Stimulated activated CD4-positive, alpha-beta T cell treated with anti-CD3 and anti-CD28 coated beads, Interleukin-1b, Interleukin-23, amount 100 ng/mL, for 24 hours (primary cell): ENCODE measurements at places on chromosomes 2 and 18.

DNA sequence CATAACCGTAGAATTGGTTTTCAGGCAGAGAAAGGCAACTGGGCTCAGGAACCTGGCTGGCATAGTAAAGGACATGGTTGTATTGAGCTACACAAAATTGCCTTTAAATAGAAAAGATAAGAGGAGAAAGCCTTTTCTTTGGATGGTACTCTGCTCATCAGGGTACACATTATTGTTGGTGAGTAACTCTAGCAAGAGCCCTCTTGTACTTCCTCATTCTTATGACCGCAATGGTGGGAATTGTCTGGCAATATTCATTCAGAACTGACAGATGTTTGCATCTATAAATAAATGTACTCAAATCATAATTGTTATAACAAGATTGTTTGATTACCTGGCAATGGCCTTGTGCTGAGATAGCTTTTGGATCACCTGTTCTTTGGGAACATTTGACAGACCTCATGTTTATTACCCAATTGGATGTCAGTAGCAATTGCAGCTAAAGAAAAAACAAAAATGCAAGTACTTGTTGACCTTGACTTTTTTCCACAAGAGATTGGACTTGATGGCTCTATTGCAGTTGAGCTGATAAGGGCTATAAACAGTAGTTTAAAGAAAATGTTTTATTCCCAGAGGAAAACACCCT, 43.9 kb downstream of the MEIS1 start:
- no peak for DNase-seq

GRCh38 chr2:198587240-198587639, 782.8 kb downstream of the PLCL1 start:
- no peak for DNase-seq

DNA sequence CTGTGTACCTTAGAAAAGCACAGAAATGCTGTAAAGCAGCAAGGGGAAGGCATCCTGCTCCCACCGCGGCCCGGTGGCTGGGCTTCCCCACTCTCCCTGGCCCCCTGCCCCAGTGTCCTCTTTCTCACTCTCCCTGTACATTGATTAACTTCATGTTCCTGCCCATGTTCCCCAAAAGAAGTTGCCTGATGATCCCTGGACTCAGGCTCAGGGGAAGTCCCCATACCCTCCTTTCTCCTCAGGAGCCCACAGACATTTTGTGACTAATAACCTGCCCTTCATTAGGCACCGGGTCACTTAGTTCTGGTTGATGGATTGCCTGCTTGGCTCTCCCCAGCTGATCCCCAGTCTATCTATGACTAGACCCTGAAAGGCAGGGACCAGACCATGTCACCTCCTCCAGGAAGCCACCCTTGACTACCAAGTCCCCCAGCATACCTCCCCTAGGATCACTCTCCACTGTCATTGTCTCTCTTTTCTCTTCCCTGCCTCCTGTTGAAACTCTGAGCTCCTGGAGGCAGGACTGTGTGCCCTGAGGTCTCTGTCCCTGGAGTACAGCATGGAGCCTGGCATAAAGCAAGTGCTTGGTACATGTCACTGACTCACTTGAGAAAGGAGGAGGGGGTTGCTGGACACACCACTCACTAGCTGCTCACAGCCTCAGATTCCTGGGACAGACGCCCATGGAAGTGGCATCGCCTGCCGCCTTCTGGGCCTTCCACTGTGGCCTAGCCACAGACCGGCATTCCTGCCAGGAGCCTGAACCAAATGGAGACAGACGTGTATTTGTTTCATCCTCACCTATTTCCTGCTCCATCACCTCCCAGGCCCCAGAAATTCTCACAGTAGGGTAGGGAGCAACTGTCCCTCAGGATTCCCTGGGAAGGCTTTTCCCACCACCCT, 13.5 kb downstream of the MALL start:
- no peak for DNase-seq

DNA sequence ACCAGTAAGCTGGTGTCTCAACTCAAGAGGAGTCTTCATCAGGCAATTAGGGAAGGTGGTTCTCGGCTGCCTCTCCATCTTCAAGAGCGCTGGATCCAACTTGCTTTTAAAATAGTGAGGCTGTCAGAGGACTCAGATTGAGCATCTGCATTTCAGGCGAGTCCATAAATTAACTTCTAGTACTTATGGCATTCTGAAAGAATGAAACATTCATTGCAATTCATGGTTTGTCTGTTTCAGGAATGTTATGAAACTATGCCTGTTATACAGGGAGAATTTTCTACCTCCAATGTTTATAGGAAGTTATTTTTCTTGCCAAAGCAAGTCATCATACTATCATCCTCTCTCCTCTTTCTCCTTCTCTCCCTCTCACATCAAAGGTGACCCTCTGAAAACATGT, 883.2 kb downstream of the SLC4A3 start:
- DNase-seq, result no peak

GRCh38 chr2:106882673-106883072, 3.3 kb downstream of the ST6GAL2 start:
- no peak for DNase-seq

- DNase-seq, result no peak
These were observed 34.9 kb upstream of the ATP8B1 start for GRCh38 chr18:57837917-57838548.

GRCh38 chr2:11697103-11697871, 27.3 kb upstream of the NTSR2 start:
- no peak for DNase-seq

DNA sequence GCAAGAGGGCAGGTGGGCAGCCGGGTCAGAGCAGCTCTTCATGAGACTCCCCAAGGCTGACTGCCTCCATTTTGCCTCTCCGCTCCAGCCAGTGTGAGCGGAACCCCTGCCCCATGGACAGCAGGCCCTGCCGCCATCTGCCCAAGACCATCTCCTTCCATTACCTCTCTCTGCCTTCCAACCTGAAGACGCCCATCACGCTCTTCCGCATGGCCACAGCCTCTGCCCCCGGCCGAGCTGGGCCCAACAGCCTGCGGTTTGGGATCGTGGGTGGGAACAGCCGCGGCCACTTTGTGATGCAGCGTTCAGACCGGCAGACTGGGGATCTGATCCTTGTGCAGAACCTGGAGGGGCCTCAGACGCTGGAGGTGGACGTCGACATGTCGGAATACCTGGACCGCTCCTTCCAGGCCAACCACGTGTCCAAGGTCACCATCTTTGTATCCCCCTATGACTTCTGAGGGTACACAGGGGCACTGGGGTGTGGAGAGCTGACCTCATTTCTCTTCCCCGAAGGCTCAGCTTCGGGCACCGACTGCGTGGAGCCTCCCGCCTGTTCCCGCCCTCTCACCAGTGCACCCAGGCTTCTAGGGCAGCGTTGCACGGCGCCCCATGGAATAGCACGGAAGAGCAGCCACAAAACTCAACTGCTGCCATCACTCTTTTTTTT, 49.0 kb downstream of the FBLN7 start:
- DNase-seq, result no peak

DNA sequence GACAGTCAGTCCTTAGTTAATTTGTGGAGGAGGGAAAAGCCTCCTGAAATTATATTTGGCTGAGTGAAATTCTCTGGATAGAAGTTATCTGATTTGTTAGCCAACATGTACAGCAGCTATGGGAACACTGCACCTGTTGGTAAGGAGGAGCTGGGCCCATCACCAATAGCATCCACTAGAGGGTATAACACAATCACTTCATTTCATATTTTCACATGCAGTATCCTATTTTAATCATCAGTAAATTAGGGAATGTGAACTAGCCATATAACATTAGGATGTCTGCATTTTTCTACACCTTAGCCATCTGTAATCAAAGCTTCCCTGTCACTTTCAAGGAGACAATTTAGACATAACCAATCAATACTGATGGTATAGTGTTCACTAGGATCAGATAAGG, 818.4 kb upstream of the CDH2 start:
- DNase-seq, result no peak

- no peak for DNase-seq
These were observed 255.9 kb upstream of the SPRED2 start for GRCh38 chr2:65688141-65688886.

- no peak for DNase-seq
These were observed 58.8 kb downstream of the NEDD4L start for GRCh38 chr18:58102875-58103274.

DNA sequence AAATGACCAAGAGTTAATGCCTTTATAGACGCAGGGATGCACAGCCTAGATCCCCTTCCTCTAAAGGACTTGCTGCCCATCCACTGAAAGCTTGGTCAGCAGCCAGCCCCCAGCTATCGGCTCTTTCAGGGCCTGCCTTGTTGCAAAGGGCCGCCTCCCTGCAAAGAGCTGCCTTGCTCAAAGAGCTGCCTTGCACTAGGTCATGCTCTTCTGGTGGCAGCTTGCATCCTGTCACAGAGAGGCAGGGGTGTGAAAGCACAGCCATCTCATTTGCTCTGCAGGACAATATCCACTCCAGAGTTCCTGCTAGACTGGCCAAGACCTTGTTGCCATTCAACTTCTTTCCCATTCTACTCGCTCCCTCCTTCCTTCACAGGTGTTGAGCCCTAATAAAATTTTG, 137.1 kb downstream of the MCFD2 start:
- no peak for DNase-seq

- no peak for DNase-seq
These were observed 17.0 kb downstream of the RTN4 start for GRCh38 chr2:55033076-55033742.

DNA sequence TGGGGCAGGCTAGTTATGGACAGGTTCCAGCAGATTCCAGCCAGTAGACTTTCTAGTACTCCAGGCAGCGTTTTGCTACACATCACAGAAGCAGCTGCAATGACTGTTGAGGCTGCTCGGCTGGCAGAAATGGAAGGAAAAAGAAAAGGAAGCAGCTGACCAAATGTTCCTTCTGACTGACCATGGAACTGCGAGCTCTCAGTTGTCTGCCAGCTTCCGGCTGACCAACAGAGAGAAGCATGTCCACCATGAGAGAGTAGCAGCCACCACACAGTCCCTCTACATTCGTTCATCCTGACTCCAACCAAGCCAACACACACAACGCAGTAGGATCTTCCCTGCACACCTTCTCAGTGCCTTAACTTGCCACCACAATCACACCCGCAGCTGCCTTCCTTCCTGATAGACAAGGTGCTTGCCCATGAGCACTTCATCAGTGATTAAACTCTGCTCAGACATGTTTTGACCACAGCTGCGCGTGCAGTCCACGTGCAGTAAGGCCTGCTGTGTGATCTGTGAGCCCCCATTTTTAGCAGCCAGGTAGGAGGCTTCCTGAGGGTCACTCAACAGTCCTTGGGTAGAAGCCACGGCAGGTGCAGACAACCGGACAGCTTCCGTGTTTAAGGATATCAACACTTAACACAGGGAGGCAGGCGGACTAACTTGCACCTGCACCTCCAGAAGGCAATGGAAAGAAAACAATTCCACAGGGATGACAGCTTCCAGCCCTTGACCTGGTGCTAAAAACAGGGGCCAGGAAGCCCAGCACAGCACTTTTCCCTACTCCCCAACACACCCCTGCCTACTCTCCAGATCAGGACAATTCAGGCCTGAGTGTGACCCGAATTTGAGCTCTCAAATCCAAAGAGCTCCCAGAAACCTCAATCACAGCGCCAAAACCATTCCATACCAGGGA, 996 bp downstream of the TGFBRAP1 start:
- DNase-seq, result peak; percentile 4

GRCh38 chr2:27920148-27920885, 29.8 kb downstream of the BABAM2 start:
- DNase-seq, result no peak

DNA sequence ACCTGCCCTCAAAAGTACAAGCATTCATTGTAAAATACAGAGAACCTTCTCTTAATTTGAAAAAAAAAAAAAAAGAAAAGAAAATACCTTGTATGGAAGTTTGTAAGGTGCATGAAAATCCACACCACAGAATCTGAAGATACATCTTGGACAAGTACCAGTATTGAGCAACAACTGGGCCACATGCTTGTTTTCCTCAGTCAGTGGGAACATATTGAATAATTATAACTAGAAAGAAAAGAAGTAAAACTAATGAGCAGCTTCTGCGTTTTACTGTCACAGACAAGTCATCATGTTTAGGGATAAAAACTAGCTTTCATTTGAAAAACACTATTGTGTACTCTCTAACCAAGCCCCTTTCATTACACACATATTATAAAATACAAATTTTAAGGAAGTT, 5.8 kb upstream of the PEX13 start:
- no peak for DNase-seq

DNA sequence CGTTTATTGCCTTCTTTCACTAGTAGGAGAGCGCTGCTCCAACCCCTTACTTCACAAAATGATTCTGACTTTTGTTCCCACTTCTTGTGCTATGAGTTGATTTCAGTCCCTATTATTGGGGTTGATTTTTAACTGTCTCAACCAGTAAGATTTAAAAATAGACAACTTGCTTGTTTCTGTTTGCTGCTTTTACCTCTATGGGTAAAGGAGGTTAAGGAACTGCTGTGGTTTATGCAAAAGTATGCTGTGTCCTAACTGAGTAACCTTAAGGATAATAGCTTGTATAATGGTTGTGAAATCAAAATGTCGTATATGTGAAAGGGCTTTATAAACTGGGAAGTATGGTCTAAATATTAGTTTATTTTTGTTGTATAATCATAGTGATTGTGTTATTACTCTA, 22.6 kb downstream of the ALMS1 start:
- no peak for DNase-seq

DNA sequence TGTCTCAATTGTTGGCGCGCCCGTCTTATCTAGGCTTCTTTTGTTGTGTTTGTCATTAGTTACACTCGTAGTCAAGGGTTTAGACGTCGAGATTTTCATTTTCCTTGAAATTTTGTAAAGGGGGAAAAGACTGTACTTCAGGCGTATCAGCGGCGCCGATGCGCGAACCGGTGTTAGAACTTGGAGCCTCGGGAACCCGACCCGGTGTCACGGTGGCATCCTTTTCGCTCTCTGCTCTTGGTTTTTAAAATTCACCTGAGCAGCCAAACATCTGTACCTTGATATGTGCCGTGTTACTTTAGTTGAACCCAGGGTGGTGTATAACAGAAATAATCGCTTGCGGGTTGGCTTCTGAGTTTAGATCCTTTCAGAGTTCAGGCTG, 643 bp downstream of the RMC1 start:
- DNase-seq, result no peak

- DNase-seq, result no peak
These were observed 20.4 kb upstream of the FEZ2 start for GRCh38 chr2:36618381-36618780.

DNA sequence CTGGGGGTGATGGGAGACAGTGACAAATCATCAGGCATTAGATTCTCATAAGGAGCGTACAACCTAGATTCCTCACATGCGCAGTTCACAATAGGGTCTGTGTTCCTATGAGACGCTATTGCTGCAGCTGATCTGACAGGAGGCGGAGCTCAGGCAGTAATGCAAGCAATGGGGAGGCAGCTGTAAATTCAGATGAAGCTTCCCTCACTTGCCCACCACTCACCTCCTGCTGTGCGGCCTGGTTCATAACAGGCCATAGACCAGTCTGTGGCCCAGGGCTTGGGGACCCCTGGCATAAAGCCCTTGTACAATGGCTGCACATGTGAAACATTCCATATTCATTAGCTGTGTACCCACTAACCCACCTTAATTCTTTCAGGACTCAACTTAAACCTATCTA, 18.0 kb downstream of the NMUR1 start:
- no peak for DNase-seq

DNA sequence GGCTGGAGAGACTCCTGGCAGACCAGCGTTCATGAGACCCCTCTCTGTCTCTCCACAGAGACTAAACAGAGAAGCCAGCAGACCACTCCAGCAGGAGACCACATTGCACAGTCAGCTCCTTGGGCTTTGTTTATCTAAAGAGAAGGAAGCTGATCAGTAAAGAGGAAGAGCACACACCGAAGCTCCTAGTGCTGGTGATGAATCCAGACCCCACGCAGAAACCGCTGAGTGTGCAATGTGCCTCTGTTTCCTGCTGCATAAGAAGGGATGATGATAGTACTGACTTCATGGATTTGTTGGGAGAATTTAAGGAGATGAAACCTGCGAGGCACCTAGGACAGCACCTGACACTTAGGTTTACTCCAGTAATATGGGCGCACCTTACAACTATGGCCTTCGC, 544.1 kb upstream of the ID2 start:
- no peak for DNase-seq
